ENCODE measurements at places on chromosomes 2 and 18.

- no peak for DNase-seq
Measured at GRCh38 chr2:49686897-49687442, 532.7 kb upstream of the FSHR start.

GRCh38 chr18:42174909-42175308 is 219.9 kb downstream of the PIK3C3 start:
- no peak for DNase-seq

- no peak for DNase-seq
Measured at GRCh38 chr2:100267751-100268150, 54.5 kb downstream of the LONRF2 start.

DNA sequence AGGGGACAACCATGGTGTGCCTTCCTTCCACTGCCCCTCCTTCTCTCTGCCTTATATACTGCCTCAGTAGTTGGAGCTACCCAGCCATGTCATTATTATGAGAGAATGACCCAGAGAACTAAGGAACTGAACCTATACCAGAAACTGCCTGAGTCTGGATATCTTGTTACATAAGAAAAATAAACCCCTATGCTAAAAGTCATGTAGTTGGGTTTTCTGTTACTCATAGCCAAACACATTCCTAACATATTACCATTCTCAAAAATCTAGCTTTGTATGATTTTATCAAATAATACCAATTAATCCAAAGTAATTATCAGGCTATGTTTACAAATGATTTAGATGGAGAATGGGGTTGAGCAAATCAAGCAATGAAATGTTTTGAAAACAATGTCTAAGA is 15.0 kb upstream of the KLF7 start:
- DNase-seq: no peak

- no peak for DNase-seq
Measured at GRCh38 chr2:111015283-111015995, 105.3 kb upstream of the BCL2L11 start.

Measured in cortex of kidney (tissue), 1 donor.